ENCODE measurements at places on chromosomes 16 and 17.

- peak; percentile 47 for DNase-seq
Measured at GRCh38 chr17:42097691-42098631, at the start of gene ZNF385C. TSS of gene ZNF385C (minus strand) at chr17:42098473. CDS start at chr17:42063056, 35,417 bp downstream.

GRCh38 chr16:65981057-65981456 is 385.4 kb upstream of the CDH5 start:
- no peak for DNase-seq

DNA sequence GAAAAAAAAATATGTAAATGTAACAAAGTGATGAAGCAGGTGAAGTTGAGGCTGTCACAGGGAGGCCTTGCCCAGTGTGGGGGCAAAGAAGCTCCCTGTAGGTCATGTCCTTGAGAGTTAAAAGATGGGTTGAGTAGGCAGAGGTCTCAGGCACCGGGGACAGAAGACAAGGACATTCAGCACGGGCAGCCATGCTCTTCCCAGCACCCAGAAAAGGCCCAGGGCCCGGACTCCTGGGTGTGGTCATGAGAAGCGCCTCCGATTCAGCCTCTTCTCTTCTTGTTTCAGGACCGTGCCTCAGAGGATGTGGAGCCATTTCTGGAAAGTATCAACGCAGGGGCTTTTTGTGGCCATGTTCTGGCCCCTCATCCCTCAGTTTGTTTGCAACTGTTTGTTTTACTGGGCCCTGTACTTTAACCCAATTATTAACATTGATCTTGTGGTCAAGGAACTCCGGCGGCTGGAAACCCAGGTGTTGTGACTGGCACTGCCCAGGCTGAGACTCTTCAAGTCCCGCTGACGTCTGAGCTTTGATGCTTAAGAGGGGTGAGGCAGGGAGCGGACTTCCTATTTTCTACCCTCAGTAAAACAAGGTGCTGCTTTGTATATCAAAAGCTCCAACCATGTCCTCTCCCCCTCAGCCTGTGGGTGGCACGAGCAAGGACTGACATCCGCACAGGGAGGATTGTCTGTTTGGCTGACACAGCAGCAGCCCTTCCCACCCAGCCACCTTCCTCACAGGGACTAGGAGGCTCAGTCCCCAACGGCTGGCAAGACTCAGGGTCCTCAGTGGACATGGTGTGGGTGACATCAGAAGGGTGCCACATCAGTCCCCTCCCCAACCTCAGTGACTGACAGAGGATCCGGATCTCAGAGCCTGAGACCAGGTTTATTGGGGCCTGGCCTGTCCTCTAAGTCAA is 26.5 kb downstream of the PLA2G10 start:
- DNase-seq = no peak

- DNase-seq = no peak
Measured at GRCh38 chr17:49680314-49680713, 2.4 kb upstream of the SPOP start.

GRCh38 chr17:50114849-50115357 is 15.1 kb downstream of the SAMD14 start:
- no peak for DNase-seq

DNA sequence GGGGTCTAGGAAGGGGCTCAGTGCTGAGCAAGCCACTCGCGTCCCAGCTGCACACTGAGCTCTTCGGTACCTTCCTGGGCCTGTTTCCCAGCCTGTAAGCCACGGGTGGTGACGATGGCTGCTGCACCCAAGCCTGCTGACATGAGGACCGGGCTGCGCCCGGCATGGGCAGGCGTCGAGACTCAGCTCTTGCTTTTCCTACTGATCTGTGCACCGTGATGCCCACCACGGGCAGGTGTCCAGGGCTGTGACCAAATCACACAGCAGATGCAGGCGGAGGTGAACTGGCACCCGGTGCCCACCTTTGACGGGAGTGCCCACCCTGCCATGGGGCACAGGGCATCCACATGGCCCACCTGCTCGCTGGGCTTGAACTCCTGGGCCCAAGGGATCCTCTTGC is 17.9 kb downstream of the CCDC57 start:
- DNase-seq = no peak

- no peak for DNase-seq
Measured at GRCh38 chr17:29565643-29566472, 979 bp downstream of the ABHD15 start.

DNA sequence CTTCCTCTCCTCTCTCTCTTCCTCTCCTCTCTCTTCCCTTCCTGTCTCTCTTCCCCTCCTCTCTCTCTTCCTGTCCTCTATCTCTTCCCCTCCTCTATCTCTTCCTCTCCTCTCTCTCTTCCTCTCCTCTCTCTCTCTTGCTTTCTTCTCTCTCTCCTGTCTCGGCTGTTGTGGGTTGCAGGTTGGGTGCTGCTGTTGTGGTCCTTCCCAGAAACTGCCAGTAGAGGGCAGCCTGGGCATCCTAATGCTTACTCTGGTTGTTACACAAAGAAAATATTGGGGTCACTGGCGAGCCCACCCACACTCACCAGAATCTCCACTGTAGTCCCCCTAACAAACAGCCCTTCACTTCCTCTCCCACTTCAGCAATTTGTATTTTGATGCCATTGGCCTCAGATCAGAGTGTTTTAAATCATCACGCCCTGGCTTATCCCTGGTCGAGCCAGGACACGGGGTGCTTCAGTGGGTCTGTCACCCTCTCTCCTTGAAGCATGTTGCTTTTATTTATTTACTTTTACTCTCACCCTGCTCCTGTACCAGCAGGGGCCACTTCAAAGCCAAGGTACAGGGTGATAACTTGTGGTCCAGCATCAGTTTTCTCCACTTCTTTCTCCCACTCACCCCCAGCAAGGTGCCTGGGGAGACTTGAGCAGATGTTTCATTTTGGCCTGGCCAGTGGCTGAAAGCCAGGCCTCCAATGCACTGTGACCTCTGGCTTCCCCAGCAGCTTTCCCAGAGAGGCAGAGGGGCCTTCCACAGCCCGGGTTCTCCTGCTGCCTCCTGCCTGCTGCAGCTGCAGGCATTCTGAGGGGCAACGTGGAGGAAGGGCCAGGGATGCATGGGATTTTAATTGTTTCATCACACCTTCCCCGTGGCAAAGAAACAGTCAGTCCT is 4.7 kb upstream of the MMP15 start:
- peak; percentile 42 for DNase-seq

- DNase-seq = no peak
Measured at GRCh38 chr16:79508294-79508693, 92.2 kb downstream of the MAF start.

- DNase-seq = no peak
Measured at GRCh38 chr16:20866145-20866772, 33.9 kb downstream of the DCUN1D3 start.

DNA sequence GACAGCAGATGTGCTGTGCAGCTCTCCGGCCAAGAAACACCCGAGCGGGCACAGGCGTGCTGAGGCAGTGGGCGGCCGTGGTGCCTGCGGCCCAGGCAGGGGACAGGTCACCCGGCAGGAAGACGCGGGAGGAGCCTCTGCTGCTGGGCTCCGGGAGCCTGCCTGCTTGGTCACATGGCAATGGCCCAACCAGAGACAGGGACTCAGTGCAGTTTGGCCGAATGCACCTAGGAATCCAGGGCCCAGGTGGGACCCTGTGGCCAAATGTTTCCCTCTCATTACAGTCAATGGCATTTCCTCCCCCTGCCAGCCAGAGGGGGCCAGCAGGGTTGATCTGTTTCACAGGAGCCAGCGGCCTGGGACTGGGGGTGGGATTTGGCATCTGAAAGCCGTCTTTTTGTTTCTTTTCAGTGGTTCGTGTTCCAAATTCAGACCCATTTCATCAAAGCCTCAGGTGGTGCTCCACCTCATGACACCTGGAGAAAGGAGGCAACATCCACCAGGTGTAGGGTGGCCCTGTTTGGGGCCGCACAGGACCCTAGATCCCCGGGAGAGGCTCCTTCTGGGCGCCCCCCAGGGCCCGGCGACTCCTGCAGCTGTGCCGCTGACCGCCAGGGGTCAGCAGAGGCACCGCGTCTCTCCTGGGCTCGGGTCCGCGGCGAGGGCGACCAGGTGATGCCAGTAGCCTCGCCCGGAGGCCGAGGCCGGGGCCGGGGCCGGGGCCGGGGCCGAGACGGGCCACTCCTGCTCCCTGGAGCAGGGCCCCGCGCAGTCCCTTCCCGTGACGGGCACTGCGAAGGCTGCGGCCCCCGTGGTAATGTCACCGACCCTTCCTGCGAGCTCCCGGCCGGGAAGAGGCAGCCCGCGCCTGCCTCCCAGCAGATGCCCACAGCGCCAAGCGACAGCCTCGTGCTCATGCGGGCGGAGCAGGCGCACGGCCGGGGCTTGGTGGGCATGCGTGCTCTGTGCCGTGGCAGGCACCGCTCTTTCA is 118.5 kb downstream of the C16orf78 start:
- DNase-seq = peak; percentile 11

GRCh38 chr16:57475711-57476339 is 10.5 kb downstream of the DOK4 start:
- peak; percentile 62 for DNase-seq

DNA sequence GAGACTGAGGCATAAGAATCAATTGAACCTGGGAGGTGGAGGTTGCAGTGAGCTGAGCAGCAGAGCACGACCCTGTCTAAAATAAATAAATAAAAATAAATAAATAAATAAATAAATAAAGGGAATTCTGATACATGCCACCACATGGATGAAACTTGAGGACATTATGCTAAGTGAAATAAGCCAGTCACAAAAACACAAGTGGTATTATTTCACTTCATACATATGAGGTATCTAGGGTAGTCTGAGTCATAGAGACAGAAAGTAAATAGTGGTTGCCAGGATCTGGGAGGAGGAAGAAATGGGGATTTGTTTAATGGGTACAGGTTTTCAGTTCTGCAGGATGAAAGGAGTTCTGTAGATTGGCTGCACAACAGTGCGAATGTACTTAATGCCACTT is 16.3 kb downstream of the PIPOX start:
- no peak for DNase-seq

GRCh38 chr16:50520451-50521245 is 27.5 kb upstream of the NKD1 start:
- DNase-seq = no peak

GRCh38 chr17:50721194-50722010 is 2.0 kb downstream of the LUC7L3 start:
- DNase-seq = no peak

GRCh38 chr17:39110435-39111136 is 40.9 kb downstream of the PLXDC1 start:
- DNase-seq = no peak

DNA sequence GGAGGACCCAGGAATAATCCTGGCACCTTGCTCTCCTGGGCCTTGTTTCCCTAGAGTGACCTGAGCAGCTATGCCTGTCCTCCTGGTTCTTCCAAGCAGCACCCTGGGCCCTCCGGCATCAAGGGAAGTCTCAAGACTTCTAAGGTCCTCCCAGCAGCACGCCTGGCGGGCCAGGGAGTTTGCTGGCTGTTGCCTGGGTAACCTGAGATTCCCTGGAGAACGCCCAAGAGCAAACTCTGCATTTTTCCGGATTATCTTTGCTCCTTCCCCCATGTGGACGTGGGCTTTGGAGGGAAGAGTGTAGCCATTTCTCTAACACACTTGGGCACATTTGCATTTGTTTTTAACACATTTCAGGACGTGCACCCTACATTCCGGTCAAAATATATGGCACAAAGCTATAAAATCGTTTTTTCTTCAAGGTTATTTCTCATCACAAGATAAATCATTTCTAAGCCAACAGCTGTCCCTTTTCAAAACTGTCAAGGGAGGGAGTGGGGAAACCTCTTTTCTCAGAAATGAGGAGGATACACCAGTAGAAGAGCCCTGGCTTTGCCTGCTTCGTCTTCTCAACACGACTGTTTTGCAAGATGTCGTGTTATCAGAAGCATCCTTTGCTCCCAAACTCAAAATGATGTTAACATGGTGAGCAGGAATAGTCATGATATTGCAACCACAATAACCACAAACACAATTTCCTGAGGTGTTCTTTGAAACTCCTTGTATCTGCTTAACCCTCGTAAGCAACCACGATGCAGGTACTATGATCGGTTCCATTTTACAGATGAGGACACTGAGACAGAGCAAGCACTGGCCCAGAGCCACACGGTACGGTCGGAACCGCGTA is 116.5 kb downstream of the ADCY9 start:
- no peak for DNase-seq

- DNase-seq = no peak
Measured at GRCh38 chr16:67931712-67932461, at the start of gene CTRL. TSS of gene CTRL (minus strand) at chr16:67931862. CDS start at chr16:67931852, 10 bp downstream.

GRCh38 chr17:73929860-73930430 is 273.5 kb upstream of the RPL38 start:
- DNase-seq = no peak

- no peak for DNase-seq
Measured at GRCh38 chr17:210402-210801, 29.0 kb upstream of the DOC2B start.

GRCh38 chr16:7303052-7303610 is 29.5 kb upstream of the RBFOX1 start:
- no peak for DNase-seq

DNA sequence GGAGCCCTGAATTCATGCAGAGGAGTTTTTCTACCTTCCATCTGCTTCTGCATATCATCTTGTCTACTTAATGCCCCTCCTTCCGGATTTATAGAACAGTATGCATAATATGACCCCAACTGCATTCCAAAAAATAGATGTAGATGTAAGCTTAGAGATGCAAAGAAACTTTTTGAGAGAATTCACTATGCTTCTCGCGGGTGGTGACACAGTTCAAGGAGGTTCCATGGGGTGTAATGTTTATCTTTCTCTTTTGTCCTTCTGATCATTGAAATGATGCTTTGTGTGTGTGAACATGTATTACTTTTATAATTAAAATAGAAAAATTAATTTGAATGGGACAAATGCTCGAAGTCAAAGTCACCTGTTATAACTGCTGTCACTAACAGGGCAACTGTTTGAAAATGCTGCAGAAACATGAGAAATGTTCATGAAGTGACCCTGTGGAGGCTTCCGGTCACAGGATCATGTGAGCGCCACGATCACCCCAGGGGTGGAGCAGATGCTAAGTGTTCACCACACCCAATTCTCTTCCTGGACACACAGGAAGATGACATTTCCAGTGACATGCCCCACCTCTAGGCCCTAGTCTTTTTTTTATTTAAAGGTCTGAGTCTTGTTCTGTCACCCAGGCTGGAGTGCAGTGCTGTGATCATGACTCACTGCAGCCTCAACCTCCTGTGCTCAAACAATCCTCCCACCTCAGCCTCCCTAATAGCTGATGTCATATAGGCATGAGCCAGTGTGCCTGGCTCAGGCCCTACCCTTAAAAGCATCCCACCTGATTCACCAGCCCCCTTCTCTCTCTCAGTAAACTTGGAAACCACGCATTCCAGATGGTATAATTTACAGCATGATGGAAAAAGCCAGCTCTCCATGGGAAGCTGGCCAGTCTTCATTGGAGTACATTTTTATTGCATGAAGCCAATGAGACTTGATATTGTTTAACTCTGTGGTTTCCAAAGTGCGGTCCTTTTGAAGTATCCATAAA is 21.0 kb upstream of the AGRP start:
- no peak for DNase-seq

DNA sequence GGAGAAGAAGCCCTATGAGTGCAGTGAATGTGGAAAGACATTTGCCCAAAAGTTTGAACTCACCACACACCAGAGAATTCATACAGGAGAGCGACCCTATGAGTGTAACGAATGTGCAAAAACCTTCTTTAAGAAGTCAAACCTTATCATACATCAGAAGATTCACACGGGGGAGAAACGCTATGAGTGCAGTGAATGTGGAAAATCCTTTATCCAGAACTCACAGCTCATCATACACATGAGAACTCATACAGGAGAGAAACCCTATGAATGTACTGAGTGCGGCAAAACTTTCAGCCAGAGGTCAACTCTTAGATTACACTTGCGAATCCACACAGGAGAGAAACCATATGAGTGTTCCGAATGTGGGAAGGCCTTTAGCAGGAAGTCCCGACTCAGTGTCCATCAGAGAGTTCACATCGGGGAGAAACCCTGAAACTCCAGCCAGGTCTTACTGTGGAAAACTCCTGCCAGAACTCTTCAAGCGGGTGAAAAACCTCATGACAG is 21.6 kb downstream of the ZFP1 start:
- DNase-seq = no peak

Data from memory B cell (primary cell).